ENCODE measurements at places on chromosomes 11 and 22.

GRCh38 chr11:69301081-69301454, 7.1 kb downstream of the MYEOV start:
- DNase-seq: no peak

DNA sequence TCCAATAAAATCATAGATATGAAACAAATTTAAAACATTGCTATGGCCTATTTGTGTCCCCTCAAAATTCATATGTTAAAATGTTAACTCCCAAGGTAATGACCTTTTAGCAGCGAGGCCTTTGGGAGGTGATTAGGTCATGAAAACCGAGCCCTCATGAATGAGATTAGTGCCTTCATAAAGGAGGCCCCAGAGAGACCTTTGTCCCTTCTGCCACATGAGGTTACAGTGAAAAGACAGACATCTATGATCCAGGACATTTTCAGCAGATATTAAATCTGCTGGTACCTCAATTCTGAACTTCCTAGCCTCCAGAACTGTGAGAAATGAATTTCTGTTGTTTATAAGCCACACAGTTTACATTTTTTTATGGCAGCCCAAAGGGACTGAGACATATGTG, 171.7 kb downstream of the MPPED1 start:
- no peak for DNase-seq

GRCh38 chr11:96199563-96200025, 143.4 kb downstream of the MAML2 start:
- no peak for DNase-seq

GRCh38 chr11:72974487-72975205, 160.4 kb downstream of the ATG16L2 start:
- no peak for DNase-seq

- no peak for DNase-seq
Measured at GRCh38 chr11:115251126-115251525, 253.1 kb downstream of the CADM1 start.

- DNase-seq: no peak
Measured at GRCh38 chr11:125933030-125933813, 12.6 kb upstream of the VSIG10L2 start.

- no peak for DNase-seq
Measured at GRCh38 chr22:47168900-47169800, 406.7 kb downstream of the TBC1D22A start.

DNA sequence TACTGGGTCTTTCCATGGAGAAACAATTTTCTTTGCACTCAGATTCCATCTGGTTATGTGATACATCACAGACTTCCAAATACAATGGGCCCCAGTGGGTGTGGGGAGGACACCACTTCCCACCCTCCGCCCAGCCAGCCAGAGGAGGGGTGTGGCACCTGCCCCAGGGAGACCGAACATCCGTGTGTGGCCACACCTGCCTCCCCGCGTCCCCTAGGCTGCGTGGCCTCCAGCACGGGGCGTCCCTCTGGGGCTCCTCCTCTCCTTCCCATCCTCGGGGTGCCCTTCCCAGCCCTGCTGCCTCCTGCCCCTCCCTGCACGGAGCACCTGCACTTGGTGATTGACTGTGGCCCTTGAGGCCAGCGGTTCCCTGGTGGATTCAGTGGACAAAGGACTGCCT, 49.1 kb downstream of the CERK start:
- no peak for DNase-seq

All from C1 segment of cervical spinal cord (tissue), 14 donors.